ENCODE measurements at places on chromosomes 16 and 17. TPM values are rescaled to one million over a fixed set of nuclear protein-coding genes. Genes with fewer than 3 reads are reported as not detected.
A peak's percentile ranks its signal among the peaks of the same experiment; 100 is the strongest.

DNA sequence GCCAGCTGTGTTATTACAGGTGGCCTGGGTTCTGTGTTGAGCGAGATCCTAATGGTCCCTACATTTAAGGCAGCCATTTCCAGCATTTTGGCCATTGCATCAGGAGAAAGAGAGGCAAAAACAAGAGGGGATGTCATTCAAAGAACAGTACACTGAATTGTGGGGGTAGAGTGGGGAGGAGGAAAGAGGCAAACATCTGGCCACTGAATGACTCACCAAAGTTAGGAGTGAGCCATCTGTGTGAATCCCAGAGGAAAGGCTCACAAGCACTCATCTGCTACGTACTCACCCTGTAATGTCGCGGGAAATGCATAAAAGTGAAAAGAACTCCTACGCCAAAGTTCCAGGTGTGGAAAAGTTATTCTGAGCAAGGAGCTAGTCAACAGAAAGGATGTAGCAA, 16.7 kb downstream of the KRABD2 start:
- DNase-seq = peak; percentile 68

- no peak for DNase-seq
Observed at GRCh38 chr16:13793841-13794409, 126.0 kb upstream of the ERCC4 start.

DNA sequence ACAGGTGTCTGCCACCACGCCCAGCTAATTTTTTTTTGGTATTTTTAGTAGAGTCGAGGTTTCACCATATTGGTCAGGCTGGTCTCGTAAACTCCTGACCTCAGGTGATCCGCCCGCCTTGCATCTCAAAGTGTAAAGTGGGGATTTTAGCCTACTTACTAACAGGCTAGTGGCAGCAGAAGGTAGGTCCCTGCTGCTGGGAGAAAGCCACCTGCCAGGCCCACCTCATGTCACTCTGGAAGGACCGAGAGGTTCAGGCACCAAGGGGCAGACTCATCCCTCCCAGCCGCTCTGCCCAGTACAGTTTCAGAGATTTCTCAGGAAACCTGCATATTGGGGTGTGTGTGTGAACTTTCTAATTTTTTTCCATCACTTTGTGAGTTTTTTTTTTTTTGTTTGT, 2.1 kb upstream of the RCVRN start:
- DNase-seq = no peak

- DNase-seq = no peak
Observed at GRCh38 chr17:38425031-38425430, 3.2 kb upstream of the ARHGAP23 start.

DNA sequence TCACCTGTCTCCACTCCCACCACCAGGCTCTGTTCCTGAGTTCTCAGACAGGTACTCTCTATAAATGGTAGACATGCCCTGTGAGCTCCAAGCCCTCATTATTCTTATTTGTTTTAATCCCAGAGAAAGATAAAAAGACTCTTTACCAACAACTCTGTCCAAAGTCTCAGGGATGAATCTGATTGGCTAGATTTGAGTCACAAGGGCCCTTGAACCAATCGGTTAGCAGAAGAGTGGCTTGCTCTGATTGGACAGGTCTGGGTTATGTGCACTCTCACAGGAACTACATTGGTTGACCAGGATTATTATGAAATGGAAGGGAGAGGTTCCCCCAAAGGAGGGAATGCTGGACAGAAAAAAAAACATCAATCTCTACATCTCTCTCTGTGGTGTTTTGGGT, 7.5 kb downstream of the COTL1 start:
- DNase-seq = no peak

GRCh38 chr16:19559242-19559910, 3.9 kb downstream of the VPS35L start:
- no peak for DNase-seq

- no peak for DNase-seq
Observed at GRCh38 chr17:80171681-80172080, 1.9 kb downstream of the CARD14 start.

GRCh38 chr17:32445497-32445896, 1.2 kb downstream of the PSMD11 start:
- DNase-seq = no peak

DNA sequence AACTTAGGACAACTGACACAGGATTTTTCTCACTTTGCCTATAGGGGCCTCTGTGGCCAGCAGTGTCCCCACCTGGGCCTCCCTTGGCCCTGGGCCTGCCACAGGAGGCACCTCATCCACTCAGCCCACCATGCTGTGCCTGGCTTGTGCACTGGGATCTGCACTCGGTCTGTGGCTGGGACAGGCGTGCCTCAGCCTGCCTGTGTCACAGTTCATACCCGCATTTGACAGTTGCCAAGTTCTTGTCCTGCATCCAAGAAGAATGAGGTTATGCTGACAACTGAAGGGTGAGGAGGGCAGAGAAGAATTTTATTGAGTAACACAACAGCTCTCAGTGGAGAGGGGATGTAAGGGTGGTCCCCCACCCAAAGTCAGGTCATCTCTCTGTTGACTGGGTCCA, 36.0 kb downstream of the ZFP90 start:
- no peak for DNase-seq

The GRAP gene
- polyA plus RNA-seq = 0.06 TPM

The ZACN gene
- 0.05 TPM for polyA plus RNA-seq

Measured in BJ (cell line).